NCI-H446 treated with DMSO at 0.1 percent for 48 hours (cell line): ENCODE measurements at places on chromosomes 16 and 17.

DNA sequence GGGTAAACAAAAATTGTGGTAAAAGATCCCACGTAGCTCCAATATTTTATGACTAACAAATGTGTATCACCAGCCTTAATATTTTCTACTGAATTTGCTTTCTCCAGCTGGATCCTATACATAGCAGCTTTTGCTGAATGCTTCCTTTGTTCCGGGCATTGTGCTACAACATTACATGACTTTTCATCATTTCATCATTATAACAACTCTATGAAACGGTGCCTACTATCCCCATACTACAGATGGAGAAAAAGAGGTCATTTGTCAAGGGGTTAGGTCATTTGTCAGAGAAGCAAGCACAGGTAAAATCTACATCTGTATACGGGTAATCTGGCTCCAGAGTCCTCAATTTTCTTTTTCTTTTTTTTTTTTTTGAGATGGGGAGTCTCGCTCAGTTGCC is 74.3 kb downstream of the KANSL1 start:
- DNase-seq, result no peak

DNA sequence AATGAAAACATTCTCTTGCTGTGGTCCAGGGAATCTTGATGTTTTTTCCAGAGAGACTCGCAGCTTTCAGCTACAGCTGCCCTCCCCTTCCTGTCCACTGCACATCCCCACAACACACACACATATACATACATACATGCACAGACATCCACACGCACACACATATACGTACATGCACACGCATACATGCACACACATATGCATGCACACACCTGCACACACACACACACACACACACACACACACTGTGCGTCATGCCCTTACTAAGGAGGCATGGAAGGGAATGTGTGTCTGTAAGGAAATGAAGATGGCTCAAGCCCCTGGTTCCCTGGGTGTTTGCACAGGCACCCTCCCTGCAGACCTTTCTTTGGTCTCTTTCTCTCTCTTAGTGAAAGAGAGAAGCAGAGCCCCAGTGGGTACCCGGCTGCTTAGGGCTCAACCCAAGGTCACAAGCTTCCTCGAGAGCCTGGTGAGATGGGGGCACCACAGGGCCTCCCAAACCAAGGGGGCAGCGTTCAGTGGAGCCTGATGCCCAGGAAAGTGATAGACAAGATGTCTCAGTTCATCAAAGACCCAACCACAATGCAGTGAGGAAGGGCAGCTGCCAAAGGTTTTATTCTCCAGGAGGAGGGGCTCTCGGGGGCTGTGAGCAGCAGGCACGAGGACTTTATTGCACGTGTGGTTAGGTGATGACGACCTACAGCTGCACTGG is 33.3 kb downstream of the TNFRSF13B start:
- DNase-seq, result no peak

DNA sequence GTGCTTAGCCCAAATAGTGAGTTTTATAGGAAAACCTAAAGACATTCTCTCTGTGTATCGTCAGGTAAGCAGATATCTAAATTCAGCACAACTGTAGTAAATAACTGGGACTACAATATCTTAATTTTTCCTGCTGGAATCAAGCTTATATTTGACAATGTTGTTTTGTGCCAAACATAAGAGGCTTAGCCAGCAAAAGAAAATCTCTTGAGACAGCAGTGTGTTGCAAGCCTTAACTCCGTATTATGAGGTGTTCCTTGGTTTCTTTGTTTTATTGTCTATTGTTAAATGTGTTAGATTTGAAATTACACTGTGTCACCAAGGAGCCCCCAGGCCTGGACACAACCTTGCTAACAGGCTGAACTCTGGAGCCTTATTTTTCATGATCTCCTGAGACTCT is 1570.6 kb upstream of the GOT2 start:
- no peak for DNase-seq

GRCh38 chr16:62869837-62870236 is 833.6 kb upstream of the CDH8 start:
- no peak for DNase-seq

- DNase-seq, result no peak
Measured at GRCh38 chr16:21336231-21336630, 58.1 kb upstream of the CRYM start.

GRCh38 chr17:75809631-75810111 is 25.1 kb downstream of the UNK start:
- DNase-seq, result no peak
